ENCODE measurements at places on chromosomes 5 and 9. TPM values are rescaled to one million over a fixed set of nuclear protein-coding genes. Genes with fewer than 3 reads are reported as not detected.

DNA sequence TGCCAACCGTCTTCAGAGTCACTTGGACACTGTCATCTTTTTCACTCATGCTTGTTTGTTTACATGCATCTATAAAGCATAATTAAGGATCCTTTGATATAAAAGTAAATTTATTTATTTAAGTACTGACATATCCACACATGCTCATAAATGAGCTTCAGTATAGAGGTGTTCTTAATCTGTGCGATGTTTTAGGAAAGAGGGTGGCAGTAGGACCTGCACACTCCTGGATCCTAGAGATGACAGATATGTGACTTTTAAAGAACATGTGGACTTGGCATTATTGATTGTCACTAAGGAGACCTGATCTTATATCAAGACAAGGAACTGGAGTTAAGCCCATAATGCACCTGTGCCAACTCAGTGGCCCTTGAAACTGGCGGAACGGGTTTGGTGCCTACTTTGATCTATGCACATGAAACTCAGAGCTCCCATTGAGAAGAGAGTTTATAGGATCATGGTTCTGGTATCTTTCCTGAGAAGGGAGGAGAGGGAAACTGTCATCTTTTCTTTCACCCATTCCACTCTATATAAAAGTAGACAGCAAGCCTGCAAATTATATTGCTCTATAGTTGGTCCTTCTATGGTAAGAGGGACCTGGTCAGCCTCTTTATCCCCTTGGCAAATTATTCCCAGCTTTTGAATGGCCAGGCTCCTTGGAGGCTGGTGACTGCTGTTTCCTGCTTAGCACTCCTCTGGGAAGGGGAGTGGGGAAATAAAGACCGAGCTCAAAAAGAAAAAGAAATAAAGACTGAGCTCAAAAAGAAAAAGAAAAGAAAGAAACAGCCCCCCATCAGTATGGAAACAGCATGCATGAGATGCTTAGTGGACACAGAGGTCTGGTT is 57.8 kb upstream of the LIFR start:
- no peak for DNase-seq

- DNase-seq: no peak
These were observed 14.7 kb upstream of the CCIN start for GRCh38 chr9:36154331-36154952.

GRCh38 chr5:10668697-10669096 is 92.3 kb downstream of the DAP start:
- no peak for DNase-seq

GRCh38 chr5:79191457-79191856 is 44.5 kb upstream of the JMY start:
- no peak for DNase-seq

DAB2IP gene
- total RNA-seq: 55.6 TPM
